Neural crest cell (in vitro differentiated cells): ENCODE measurements at places on chromosomes 2 and 18. TPM values are rescaled to one million over a fixed set of nuclear protein-coding genes. Genes with fewer than 3 reads are reported as not detected.

NCKAP5 gene
- 22.8 and 27.9 TPM in 2 replicates for total RNA-seq

ICA1L gene
- 12.9 and 15.1 TPM in 2 replicates for total RNA-seq

DNA sequence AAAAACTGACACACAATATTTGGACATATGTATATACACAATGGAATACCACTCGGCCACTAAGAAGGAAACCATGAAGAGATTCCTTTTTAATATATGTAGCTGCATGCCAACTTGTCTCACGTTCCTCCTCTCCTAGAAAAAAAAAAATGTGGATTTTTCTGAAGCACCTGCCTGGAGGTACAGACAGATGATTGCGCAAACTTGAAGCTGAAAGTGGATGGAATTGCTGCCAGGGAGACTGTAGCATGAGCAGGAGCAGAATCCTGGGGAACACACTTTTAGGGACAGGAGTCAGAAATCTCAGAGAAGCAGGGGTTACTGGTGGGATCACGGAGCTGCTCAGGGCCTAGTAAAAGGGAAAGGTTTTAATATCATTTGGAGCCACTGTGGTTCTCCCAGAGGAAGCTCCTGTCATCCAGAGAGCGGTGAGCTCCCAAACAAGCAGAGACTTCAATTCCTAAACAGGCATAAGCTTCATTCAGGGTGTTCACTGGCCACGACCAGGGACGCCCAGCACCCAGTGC, 640 bp upstream of the SPR start:
- DNase-seq, result no peak

DNA sequence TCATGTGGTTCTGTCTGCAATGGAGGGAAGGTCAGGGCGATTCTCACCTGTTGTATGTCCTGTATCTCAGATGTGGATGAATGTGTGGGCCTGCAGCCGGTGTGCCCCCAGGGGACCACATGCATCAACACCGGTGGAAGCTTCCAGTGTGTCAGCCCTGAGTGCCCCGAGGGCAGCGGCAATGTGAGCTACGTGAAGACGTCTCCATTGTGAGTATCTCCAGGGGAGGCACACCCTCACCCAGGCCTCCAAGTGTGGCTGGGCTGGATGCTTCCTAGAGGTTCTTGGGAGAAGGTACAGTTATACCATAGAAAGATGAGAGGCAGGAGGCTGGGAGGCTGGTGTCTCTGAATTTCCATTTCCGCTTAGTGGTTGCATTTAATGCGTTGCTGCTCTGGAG, 46.9 kb downstream of the FBLN7 start:
- DNase-seq, result no peak

DNA sequence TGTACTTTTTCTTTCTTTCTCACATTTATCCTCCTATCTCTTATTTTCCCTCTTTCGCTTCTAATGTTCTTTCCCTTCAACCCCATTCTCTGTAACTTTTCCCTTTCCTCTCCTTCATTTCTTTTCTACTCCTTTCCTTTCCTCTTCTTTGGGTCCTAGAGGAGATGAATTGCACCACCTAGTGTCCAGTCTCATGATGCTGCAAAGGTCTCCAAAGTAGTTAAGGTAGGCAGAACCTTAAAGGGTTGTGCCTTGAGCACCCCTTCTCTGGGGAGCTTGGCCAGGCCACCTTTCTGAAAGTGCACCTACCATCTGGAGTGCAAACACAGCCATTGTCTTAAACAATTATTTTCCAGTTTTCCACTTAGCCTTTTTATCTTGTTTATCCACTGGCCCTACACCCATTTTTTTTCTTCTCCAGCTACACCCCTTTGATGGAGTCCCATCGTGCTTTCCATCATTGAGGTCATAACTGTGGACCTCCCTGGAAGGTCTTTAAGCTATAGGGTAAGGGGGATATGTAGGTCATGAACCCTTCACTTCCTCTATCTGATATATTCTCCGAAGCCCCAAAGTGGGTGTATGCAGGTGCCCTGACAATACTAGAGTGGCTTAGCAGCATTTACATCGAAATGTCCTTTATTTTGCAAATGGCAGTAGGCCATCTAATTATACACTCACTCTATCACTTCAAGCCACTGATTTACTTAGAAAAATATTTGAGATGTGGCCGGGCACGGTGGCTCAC, 155.9 kb downstream of the ESCO1 start:
- peak; percentile 19 for DNase-seq
